Activated T-helper 2 cell treated with anti-CD3 and anti-CD28 coated beads, Interferon-gamma antibody, Interleukin-2, Interleukin-4, amounts not matched to agents 10 μg/mL and 5 μg/mL and 100 μg/mL, durations not matched to agents 14 hours and 24 hours and 36 hours (primary cell): ENCODE measurements at places on chromosomes 1 and 21. TPM values are rescaled to one million over a fixed set of nuclear protein-coding genes. Genes with fewer than 3 reads are reported as not detected.

GRCh38 chr1:38788341-38789336 is 70.9 kb downstream of the RRAGC start:
- no peak for DNase-seq

DNA sequence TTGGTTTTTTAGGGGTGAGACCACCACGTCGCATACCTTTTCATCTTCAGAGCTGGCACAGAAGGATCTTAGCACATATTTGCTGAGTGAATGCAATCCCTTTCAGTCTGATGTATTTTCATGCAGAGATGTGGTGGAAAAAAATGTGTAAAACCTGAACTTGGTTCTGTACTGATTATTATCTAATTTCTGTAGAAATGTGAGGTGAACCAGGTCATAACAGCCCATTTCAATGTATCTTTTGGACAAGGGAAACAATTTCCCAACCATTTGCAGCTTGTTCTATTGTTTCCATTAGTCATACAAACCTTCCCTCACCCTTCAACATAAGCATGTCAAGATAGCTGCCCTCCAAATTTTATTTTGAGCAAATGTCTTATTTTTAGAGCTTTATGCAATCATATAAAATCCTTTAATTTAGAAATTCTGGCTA is 46.8 kb upstream of the RUNX1 start:
- DNase-seq, result no peak

GRCh38 chr1:83775977-83776603 is 222.8 kb downstream of the TTLL7 start:
- no peak for DNase-seq

IL24 gene
- 3.1 and 3.4 TPM in 2 replicates for total RNA-seq

SHE gene
- 0.05 TPM in 1 of 2 replicates, not detected in the other for total RNA-seq
